Stimulated activated CD4-positive, alpha-beta T cell treated with anti-CD3 and anti-CD28 coated beads, Interleukin-15, amount 100 ng/mL, for 1 hour (primary cell): ENCODE measurements at places on chromosomes 7 and 10.

GRCh38 chr7:156604311-156604710 is 36.3 kb upstream of the RNF32 start:
- DNase-seq, result no peak

DNA sequence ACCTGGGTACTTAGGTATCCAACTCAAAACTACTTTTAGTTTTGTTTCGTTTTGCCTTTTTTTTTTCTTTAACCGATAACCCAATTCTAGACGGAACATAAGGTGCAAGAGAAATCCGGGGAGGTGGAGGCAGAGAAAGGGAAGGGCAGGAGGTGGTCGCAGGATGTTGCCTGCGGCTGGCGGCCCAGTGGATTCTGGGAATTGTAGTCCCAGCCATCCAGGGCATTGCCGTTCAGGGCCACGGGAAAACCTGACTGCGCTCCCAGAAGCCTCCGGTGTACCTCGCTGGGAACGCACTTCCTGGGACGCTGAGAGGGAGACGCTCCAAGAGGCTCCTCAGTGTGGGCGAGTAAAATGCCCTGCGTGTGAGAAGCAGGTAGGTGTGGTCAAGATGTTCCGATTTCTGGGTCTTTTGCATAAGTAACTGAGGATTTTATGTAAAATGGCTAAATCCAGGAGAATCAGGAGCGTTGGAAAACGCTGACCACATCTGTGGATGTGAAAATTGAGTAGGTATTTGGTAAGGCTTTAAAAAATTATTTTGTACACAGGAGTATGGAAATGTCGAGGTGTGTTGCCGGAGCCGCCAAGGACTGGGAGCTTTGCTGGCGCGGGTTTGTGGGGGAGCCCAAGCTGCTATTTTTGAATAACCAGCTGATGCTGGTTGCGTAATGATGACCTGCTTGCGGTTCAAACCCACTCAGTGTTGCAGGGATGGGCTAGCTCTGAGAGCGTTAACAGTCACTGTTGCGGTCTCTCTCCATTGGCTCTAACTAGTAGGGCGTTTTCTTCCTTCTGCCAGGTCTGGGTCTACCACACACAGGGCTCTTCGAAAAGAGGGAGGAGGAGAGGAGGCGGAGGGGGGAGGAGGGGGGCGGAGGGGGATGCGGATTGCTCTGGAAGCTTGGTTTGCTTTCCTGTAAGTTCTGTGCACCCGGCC is at the start of gene CLDN12:
TSS of gene CLDN12 (plus strand) at position 288 of the 940 bp plus-strand sequence. CDS start 9,216 bp downstream, outside the sequence.
- DNase-seq, result peak; percentile 24

DNA sequence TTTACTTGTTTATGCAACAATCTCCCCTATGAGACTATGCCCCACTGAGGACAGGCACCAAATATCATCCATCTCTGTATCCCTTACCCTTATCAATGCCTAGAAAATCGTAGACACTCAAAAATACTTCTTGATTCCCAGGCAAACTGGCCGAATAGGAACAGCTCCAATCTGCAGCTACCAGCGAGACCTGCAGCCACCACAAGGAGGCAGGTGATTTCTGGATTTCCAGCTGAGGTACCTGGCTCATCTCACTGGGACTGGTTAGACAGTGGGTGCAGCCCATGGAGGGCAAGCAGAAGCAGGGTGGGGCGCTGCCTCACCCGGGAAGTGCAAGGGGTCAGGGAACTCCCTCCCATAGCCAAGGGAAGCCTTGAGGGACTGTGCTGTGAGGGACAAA is 10.8 kb upstream of the PPP1R3C start:
- DNase-seq, result no peak

- no peak for DNase-seq
These were observed 93.5 kb upstream of the DDC start for GRCh38 chr7:50658696-50659095.

DNA sequence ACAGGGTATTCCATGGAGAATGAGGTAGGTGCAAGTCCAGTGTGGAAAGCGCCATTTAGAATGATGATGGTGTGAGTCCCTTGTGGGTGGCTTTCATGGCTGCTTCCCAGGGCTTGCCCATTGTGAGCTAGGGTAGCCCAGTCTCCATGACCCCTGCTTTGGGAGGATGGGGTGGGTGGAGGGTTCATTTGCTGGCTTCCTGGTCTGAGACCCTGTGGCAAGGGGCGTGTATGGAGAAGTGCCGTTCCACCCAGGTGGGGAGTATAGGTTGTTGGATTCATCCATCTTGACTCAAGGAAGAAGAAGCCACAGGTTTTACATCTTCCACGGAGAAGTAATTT is 27.7 kb downstream of the CCM2 start:
- no peak for DNase-seq

DNA sequence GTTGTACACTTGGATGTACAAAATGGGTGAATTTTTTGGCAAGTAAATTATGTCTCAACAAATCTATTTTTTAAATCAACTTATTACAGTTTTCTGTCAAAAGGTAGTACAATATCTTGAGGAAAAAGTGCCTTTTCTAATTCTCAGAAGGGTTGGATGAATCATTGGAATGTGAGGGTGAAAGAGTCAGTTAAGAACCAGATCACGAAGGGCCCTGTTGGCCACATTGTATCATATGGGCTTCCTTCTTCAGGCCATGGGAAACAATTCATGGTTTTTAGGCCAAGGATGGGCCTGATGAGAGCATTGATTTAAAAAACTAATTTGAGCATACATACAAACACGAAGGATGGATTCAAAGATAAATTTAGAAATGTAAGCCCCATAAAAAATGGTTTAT is 503.7 kb downstream of the TNS3 start:
- DNase-seq, result no peak

- DNase-seq, result no peak
These were observed 9.1 kb upstream of the IDI2 start for GRCh38 chr10:1034758-1035157.

- DNase-seq, result no peak
These were observed 23.2 kb downstream of the ELN start for GRCh38 chr7:74051193-74051592.

DNA sequence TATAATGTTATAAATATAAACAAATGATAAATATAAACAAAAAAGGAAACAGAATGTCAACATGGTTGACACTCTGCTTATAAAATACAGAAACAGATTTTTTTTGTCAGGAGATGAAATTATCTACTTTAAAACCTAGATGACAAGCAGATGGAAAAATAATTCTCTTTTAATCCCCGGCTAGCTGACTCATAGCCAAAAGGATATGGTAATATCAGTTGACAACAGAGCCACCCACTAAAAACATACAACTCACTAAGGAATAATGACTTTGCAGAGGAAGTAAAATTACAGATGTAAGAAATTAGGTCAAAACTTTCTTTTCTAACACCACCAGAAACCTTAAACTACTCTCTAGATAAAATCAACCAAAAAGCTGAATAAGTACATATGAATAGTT is 131.1 kb upstream of the ABCB5 start:
- no peak for DNase-seq

DNA sequence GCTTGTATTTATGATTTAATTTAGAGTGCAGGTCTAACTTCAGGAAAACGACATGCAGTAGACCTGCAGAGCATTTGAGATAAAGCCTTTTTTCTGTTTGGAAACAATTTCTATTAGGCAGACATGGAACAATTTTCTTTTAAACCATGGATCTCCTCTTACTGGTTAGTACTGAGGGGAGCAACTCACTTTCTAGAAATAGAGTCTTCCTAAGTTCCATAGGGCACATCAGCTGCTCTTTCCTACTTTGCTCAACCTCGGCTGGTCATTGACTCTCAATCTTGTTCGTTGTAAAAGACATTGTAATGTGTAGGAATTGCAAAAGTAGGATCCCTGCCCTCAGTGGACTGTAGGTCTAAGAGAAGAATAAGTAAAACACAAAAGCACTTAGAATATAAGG is 58.0 kb downstream of the PLXDC2 start:
- DNase-seq, result no peak

DNA sequence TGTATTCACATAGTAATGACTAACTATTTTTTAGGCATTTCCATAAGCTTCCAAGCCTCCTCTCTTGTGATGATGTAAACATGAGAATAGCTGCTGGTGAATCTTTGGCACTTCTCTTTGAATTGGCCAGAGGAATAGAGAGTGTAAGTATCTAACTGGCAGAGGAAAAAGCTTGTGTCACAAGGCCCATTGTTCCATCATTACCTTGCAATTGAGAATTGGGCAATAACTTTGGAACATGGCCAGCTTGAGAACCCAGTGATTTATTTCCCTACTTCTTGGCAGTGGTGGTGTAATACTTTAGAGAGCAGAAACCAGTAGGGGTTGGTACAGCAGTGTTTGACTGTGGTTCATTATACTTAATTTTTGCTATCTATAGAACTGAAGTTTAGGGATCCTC is 12.0 kb downstream of the IFRD1 start:
- no peak for DNase-seq

GRCh38 chr10:110619514-110620397 is 24.4 kb upstream of the RBM20 start:
- no peak for DNase-seq

DNA sequence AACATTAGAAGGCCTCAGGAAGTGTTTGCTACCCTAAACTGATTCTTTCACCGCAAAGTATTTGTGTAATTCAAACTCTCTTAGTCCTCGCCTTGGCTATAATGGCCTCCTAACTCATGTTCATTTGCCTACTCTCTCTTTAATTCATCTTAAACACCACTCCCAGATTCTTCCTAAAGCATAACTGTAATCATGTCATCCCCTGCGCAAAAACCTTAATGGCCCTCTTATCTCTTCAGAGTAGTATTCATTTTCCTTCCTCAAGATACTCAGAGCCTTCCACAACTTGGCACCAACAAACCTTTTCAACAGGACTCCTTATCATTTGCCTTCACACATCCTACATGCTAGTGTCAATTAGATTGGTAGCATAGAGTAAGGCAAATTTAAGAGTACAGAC is 42.9 kb downstream of the CSTF2T start:
- DNase-seq, result no peak

- DNase-seq, result no peak
These were observed 13.6 kb downstream of the MRPS33 start for GRCh38 chr7:141001122-141001521.

- DNase-seq, result no peak
These were observed 110.4 kb downstream of the SFMBT2 start for GRCh38 chr10:7300384-7300971.

GRCh38 chr10:110609605-110610004 is 34.5 kb upstream of the RBM20 start:
- no peak for DNase-seq

- no peak for DNase-seq
These were observed 460.5 kb downstream of the RPS24 start for GRCh38 chr10:78494179-78494578.
